ENCODE measurements at places on chromosomes 2 and 18. TPM values are rescaled to one million over a fixed set of nuclear protein-coding genes. Genes with fewer than 3 reads are reported as not detected.

DNA sequence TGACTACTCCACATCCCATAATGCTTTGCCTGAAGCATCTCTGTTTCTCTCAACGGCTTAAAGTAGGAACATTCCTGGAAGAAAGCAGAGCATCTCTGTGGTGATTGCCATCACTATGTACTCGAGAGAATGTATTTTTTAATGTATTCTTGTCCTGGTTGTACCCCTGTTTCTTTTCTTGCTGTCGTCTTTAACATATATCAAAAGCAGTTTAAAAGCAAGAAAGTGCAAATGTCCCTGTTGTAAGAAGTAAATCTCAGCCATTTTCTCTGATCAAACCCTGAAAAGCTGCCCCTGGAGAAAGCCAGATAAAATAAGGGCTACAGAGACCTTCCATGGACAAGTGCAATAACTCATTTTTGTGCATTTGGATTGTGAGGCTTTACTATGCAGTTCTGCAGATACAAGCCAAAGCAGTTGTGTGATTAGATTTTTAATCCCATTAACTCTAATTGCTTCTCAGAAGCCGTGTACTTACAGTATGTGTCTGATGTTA, 70.8 kb downstream of the XIRP2 start:
- no peak for DNase-seq

GRCh38 chr2:172571245-172571644, 15.4 kb downstream of the PDK1 start:
- no peak for DNase-seq

MAPK4 gene
- total RNA-seq = 17.9 TPM

- DNase-seq = no peak
Measured at GRCh38 chr2:219123356-219124135, 37.1 kb downstream of the NHEJ1 start.

DNA sequence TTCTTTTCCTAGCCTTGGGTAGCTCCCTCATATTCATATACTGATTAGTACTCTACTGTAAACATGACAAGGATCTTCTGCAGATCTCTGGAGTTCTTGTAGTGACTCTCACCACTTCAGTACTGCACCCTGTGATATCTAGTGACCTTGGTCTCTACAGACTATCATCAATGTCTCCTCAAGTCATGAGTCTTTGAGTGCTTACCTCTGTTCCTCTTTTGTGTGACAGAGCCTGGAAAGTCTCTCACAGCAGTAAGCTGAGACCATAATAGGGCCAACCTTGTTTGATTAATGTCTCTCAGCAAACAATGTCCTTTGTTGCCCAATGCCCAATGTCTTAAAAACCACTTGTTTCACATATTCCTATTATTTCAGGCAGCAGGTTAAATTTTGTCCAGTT, 34.2 kb upstream of the BAZ2B start:
- DNase-seq = no peak

ASAP2 gene
- total RNA-seq = 13.2 TPM

DNA sequence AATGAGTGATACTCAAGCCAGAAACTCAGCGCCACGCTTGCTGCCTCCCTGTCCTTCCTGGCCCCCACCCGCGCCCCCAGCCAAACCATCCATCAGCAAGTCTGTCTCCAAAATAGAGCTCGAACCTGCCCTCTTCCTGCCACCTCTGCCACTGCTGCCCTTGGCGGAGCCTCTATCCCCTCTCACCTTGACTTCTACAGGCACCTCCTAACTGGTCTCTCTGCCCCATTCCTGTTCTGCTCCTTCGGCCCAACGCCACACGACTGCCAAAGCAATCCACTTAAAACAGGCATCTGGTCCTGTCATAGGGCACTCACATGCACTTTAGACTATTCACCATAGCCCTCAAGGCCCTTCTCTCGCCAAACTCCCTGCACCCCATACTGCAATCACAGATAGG, 210.3 kb upstream of the SMAD2 start:
- DNase-seq = no peak

Measured in right atrium auricular region (tissue), 2 donors.